ENCODE measurements at places on chromosomes 6 and 20. TPM values are rescaled to one million over a fixed set of nuclear protein-coding genes. Genes with fewer than 3 reads are reported as not detected.

The SLC17A2 gene
- not detected for total RNA-seq

- H3K27ac ChIP-seq, result no peak overlapping the region
- DNase-seq, result no peak
- H3K4me3 ChIP-seq, result no peak overlapping the region
- peaks cover 41% of the 10 kb centered on the region for H3K27me3 ChIP-seq
- peaks cover 2% of the 10 kb centered on the region for H3K4me1 ChIP-seq
- H3K36me3 ChIP-seq, result no peaks in the 10 kb centered on the region
Measured at GRCh38 chr6:13563009-13563408, 11.4 kb upstream of the SIRT5 start.

- peaks cover 58% of the 10 kb centered on the region for H3K27me3 ChIP-seq
- DNase-seq, result no peak
- H3K4me3 ChIP-seq, result no peak overlapping the region
- no peaks in the 10 kb centered on the region for H3K4me1 ChIP-seq
Measured at GRCh38 chr20:56634735-56635385, 5.8 kb downstream of the TFAP2C start.

The TRIM15 gene
- total RNA-seq, result not detected

The TOX2 gene
- 2.2 TPM for total RNA-seq

The GPSM3 gene
- total RNA-seq, result 291 TPM

DNA sequence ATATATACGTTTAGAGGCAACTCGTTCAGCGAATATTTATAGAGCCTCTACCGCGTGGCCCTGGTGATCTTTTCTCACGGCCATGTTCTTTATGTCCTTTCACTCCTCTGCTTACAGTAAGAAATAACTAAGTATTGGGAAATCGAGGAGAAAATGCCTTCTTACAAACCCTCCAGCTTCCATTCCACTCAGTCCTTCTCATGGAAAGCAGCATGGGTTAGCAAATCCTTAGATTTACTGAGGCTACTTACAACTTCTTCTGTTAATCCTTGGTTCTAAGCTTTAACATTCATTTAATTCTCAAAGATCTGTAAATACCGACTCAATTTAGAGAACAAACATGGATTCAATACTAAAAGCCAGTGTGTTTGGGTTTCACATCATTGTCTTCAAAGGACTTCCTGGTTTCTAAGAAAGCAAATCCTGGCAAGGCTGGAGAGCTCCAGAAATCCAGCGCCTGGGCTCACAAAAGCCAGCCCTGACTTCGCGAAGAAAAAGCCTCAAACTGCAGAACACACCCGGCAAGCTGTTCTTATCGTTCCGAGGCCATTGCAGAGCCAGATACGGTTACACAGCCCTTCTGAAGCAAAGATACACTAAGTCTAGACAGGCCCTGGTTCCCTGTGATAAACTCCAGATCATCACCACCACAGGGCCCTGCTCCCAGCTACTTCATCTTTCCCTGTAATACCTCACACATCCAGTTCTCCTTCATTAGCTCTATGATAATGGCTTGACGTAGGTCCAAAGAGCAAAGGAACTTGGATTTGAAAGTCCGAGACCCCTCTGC is 19.2 kb downstream of the AGPAT4 start:
- DNase-seq, result no peak
- H3K36me3 ChIP-seq, result peaks cover 6% of the 10 kb centered on the region
- H3K27me3 ChIP-seq, result no peaks in the 10 kb centered on the region
- H3K4me3 ChIP-seq, result no peak overlapping the region

GRCh38 chr6:10687582-10687981 is 6.8 kb downstream of the C6orf52 start:
- peaks cover 40% of the 10 kb centered on the region for H3K27me3 ChIP-seq
- H3K36me3 ChIP-seq, result no peaks in the 10 kb centered on the region
- no peak for DNase-seq
- H3K4me1 ChIP-seq, result no peaks in the 10 kb centered on the region
- H3K27ac ChIP-seq, result no peak overlapping the region

GRCh38 chr20:3276680-3277015 is 37.7 kb upstream of the SLC4A11 start:
- peaks cover 13% of the 10 kb centered on the region for H3K36me3 ChIP-seq
- no peak overlapping the region for H3K27ac ChIP-seq
- DNase-seq, result no peak
- H3K4me3 ChIP-seq, result no peak overlapping the region
- H3K4me1 ChIP-seq, result peaks cover 3% of the 10 kb centered on the region
- H3K27me3 ChIP-seq, result no peaks in the 10 kb centered on the region

The ZNF133 gene
- total RNA-seq, result 7.8 TPM

The ADAT2 gene
- total RNA-seq, result 19.8 TPM

The GJA1 gene
- total RNA-seq, result not detected

DNA sequence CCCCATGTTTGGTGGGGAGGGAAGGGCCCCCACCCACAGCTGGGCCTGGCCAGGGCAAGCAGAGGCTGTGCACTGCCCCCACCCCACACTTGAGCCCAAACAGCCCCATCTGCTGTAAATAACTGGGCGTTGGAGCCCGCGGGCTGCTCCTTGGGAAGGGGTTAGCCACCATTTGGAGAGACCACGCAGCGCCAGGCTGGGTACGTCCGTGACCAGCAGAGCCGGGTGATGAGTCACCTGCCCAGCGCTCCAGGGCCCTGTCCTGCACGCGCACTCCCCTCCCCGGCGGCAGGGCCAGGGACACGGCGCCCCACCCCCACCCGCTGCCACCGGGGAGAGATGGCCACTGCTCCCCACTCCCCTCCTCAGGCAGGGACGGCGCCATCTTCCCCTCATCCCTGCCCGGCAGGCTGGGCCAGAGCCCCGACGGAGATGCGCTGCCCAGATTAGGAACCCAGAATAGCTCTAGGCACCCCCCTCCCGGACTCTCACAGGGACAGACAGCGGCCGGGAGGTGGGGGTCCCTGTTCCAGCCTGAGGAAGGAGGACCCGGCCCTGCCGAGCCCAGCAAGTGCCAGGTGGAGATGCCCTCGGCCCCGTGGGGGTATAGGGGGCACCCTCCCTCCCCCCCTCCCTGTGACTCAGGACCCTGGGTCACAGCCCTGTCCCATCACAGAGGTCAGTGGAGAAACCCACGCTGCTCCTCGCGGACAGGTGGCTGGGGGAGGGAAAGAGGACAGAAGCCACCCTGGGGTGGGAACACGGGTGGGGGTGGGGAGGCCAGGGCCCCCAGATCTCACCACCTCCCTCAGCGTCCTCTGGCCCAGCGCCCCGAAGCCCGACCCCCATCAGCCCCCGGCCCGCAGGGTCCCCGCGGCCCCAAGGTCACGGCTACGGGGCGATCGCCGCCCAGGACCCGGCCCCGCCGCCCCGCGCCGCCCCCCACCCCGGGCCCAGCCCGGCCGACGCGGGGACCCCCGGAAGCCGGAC is 642 bp downstream of the EEF1A2 start:
- H3K27ac ChIP-seq, result no peak overlapping the region

- H3K36me3 ChIP-seq, result peaks cover 3% of the 10 kb centered on the region
- peaks cover 38% of the 10 kb centered on the region for H3K27me3 ChIP-seq
- no peak for DNase-seq
- peaks cover 9% of the 10 kb centered on the region for H3K4me1 ChIP-seq
- H3K27ac ChIP-seq, result no peak overlapping the region
Measured at GRCh38 chr6:11653028-11653583, 115.6 kb downstream of the TMEM170B start.

DNA sequence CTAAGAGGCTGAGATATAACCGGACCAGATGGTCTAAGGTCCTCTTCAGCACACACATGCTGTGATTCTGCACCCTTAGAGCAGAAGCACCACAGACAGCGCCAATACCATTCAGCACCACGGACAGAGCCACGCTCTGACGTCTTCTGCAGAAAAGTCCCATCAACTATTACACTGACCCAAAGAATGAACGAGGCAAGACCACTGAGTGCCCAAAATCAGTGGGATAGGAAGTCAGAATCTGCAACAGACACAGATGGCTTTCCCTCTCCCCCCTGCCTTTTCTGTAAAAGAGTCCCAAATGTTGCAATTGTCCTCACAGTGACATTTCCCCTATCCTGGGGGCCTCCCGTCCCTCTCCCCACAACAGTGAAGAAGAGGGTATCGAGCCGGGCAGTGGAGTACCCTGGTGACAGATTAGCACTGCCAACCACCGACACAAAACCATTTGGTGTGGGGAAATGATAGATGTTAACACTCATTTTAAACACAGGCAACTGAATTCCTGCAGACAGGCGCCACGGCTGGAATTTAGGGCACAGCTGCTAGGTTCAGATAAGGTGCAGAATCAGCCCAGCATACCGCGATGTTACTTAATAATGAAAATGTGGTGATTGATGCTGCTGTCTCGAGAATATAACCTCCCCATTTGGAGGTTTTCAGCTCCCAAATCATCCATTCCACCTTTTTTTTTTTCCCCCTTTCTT is 66.6 kb upstream of the CTNNBL1 start:
- DNase-seq, result no peak
- H3K4me3 ChIP-seq, result no peak overlapping the region
- no peaks in the 10 kb centered on the region for H3K4me1 ChIP-seq
- H3K27me3 ChIP-seq, result peaks cover 73% of the 10 kb centered on the region
- H3K36me3 ChIP-seq, result no peaks in the 10 kb centered on the region
- H3K27ac ChIP-seq, result no peak overlapping the region

The RIPPLY2 gene
- total RNA-seq, result not detected

- peaks cover 37% of the 10 kb centered on the region for H3K4me1 ChIP-seq
- H3K27ac ChIP-seq, result peak overlapping the region; percentile 87
- peaks cover 3% of the 10 kb centered on the region for H3K36me3 ChIP-seq
Measured at GRCh38 chr6:14635195-14635594, 517.6 kb downstream of the CD83 start.

GRCh38 chr6:49909563-49909962 is 43.2 kb upstream of the CRISP1 start:
- no peak for DNase-seq
- no peaks in the 10 kb centered on the region for H3K4me1 ChIP-seq
- no peak overlapping the region for H3K27ac ChIP-seq
- H3K27me3 ChIP-seq, result no peaks in the 10 kb centered on the region
- no peaks in the 10 kb centered on the region for H3K36me3 ChIP-seq
- H3K4me3 ChIP-seq, result no peak overlapping the region

The DEFB119 gene
- not detected for total RNA-seq

The NMBR gene
- not detected for total RNA-seq

The TSPYL4 gene
- total RNA-seq, result 56.5 TPM

DNA sequence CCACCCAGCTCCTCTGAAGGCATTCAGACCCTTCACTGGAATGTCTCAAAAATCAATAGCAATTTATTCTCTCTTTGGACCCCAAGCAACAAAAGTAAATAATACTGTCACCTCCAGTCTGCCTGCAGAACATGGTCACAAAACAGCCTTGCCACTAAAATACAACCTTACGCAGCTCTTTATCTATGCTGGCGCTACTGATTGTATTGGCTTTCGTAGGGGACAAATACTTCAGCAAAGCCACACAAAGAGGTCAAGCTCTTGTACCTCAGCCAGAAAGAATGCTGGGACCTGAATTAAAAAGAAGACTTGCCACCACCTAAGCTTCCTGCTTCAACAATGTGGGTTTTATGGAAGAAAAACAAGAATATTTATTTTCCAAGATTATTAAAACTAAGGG is 57.2 kb downstream of the PRKN start:
- H3K27me3 ChIP-seq, result no peaks in the 10 kb centered on the region
- H3K4me3 ChIP-seq, result no peak overlapping the region
- H3K4me1 ChIP-seq, result no peaks in the 10 kb centered on the region
- no peaks in the 10 kb centered on the region for H3K36me3 ChIP-seq
- DNase-seq, result no peak

GRCh38 chr6:83119742-83120300 is 52.4 kb downstream of the DOP1A start:
- no peak overlapping the region for H3K27ac ChIP-seq
- no peak for DNase-seq
- no peaks in the 10 kb centered on the region for H3K27me3 ChIP-seq
- H3K4me1 ChIP-seq, result peaks cover 2% of the 10 kb centered on the region
- H3K4me3 ChIP-seq, result no peak overlapping the region

DNA sequence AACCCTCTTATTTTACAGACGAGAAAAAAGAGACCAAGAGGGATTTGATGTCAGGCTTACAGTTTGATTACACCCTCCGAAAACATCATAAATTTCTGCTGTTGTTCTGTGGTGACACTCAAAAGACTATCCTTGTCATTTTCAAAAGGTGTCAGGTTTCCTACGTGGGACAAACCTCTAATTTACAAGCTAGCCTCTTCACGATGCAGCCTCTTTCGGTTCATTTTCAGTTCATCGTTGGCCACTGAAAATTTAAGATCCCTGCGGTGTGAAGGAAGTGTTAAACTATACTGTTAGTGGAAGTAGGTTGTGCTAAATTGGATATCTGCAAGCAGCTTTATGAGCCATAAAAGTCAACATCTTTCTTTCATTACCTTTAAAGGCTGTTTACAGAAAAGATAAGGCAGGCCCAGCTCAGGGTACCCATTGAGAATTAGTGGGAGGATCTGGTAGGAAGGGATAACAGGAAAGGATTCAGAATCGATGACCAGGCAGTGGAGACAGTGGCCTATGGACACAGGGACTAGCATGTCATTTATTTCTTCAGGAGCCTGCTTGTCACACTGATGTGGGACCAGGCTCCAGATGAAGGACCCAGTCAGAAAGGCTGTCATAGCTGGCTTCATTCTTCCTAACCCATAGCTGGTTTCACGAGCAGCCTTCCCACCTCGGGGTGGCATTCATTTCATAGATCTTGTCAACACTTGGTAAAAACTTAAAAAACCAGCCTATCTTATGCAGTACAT is 329.1 kb upstream of the SOX4 start:
- no peak for DNase-seq
- no peak overlapping the region for H3K4me3 ChIP-seq
- H3K4me1 ChIP-seq, result no peaks in the 10 kb centered on the region
- no peak overlapping the region for H3K27ac ChIP-seq

DNA sequence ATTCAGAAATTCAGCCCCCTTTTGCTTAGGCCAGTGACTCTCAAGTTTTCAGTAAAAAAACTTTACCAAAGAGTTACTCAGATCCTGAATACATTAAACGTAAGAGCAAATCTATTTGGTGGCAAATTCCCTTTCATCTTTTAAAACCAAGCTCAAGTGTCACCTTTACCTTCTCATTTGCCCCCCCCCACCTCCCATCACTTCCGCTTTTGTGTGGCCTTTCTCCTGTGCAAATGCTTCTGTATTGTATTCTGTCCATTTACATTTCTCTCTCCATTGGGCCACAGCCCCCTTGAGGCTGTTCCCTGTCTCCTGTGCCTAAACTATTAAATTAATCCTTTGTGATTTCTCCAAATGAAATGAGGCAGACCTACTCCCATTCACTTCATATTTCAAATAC is 1.9 kb downstream of the NOL7 start:
- DNase-seq, result no peak
- peaks cover 10% of the 10 kb centered on the region for H3K36me3 ChIP-seq
- H3K4me3 ChIP-seq, result peak overlapping the region; percentile 97
- no peaks in the 10 kb centered on the region for H3K27me3 ChIP-seq

- H3K4me1 ChIP-seq, result peaks cover 14% of the 10 kb centered on the region
- H3K36me3 ChIP-seq, result no peaks in the 10 kb centered on the region
- peak overlapping the region; percentile 82 for H3K4me3 ChIP-seq
- no peak for DNase-seq
Measured at GRCh38 chr20:19976595-19977372, 40.4 kb upstream of the NAA20 start.

GRCh38 chr6:131519670-131520436 is 53.2 kb upstream of the ARG1 start:
- H3K27me3 ChIP-seq, result peaks cover 18% of the 10 kb centered on the region
- no peak for DNase-seq
- H3K4me3 ChIP-seq, result no peak overlapping the region
- peaks cover 3% of the 10 kb centered on the region for H3K36me3 ChIP-seq
- peak overlapping the region; percentile 53 for H3K27ac ChIP-seq

- no peak overlapping the region for H3K27ac ChIP-seq
- no peak for DNase-seq
- H3K4me3 ChIP-seq, result no peak overlapping the region
- peaks cover 10% of the 10 kb centered on the region for H3K27me3 ChIP-seq
- H3K4me1 ChIP-seq, result no peaks in the 10 kb centered on the region
Measured at GRCh38 chr6:130307752-130308361, 58.0 kb upstream of the TMEM200A start.

The DEFB132 gene
- not detected for total RNA-seq
